ENCODE measurements at places on chromosomes 2 and 18.

DNA sequence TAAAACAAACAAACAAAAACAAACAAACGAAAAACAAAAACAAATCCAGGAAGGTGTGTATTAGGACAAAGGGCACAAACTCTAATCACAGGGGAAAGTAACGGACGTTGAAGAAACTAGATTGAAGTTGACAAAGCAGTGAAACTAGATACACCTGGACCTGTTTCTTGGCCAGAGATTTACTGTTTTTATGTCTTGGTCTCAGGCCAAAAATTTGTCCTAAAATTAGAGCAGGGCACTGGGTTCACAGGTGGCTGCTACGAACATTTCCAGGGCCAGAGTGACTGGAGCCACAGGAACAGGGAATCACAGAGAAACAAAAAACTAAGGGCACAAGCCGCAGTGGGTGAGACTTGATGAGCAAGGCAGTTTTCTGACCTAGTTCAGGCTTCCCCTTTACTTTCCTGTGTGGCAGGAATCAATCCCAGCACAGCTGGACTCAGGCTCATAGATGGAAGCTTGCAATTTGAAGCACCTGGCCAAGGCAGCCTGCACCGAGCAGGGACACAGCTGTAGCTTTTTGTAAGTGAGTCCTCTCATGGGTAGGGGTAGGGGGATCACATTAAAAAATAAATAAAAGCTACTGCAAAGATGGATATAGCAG, 329.4 kb downstream of the DLGAP1 start:
- no peak for DNase-seq

DNA sequence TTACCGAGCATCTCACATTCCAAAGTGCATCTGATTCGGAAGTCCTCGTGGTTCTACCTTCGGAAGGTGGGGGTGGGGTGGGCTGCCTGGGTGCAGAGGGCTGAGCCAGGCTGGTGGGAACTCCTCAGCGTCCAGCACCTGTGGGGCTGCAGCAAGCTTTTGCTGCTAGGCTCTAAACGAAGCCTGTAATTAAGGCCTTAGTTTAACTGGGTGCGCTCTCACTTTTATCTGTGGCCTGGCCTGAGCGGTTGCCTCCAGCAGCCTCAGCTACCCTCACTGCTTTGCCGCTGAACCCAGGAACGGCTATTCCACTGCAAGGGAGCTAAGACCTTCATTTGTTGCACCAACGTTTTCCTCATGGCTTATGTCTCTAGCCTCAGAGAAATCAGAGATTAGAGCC, 48.4 kb downstream of the TMEM17 start:
- no peak for DNase-seq

GRCh38 chr18:52000435-52000834, 339.6 kb upstream of the DCC start:
- no peak for DNase-seq

- DNase-seq: no peak
Measured at GRCh38 chr2:146893500-146894041, 951.3 kb upstream of the ACVR2A start.
